ENCODE measurements at places on chromosomes 12 and 14. TPM values are rescaled to one million over a fixed set of nuclear protein-coding genes. Genes with fewer than 3 reads are reported as not detected.

DNA sequence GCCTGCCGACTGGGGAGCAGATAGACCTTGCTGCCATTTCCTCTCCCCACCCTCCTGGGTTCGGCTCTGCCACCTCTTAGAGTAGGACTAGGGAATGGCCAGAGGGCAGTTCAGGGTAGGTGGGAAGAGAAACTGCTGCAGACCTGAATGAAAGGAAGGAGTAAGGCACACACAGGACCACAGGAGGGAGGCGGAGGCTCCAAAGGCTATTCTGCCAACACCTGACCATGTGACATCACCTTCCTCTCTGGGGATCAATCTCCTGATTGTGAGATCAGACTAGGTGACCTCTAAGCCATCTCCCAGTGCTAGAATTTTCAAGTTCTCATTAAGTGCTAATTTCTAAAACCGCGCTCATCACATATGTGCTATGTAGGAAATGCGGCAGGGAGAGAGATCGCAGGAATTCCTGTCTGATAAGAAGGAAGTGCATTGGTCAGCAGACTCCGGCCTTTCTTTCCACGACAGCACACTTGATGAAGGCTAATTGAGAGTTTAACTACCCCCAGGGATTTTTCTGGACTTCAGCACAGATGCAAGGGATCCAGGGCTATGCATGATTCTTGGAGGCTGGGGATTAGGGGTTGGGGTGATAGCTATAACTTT, 11.5 kb upstream of the TSPAN11 start:
- DNase-seq, result no peak
- H3K36me3 ChIP-seq, result no peaks in the 10 kb centered on the region
- H3K4me3 ChIP-seq, result no peak overlapping the region
- no peaks in the 10 kb centered on the region for H3K27me3 ChIP-seq
- no peaks in the 10 kb centered on the region for H3K4me1 ChIP-seq

GRCh38 chr14:91317381-91318308, 73.1 kb upstream of the GPR68 start:
- H3K4me1 ChIP-seq, result peaks cover 5% of the 10 kb centered on the region
- peak overlapping the region; percentile 18 for H3K27ac ChIP-seq
- peaks cover 77% of the 10 kb centered on the region for H3K36me3 ChIP-seq
- peaks cover 10% of the 10 kb centered on the region for H3K27me3 ChIP-seq
- no peak for DNase-seq
- H3K4me3 ChIP-seq, result peak overlapping the region; percentile 66

- no peaks in the 10 kb centered on the region for H3K4me1 ChIP-seq
- H3K36me3 ChIP-seq, result no peaks in the 10 kb centered on the region
- no peaks in the 10 kb centered on the region for H3K27me3 ChIP-seq
- DNase-seq, result no peak
- H3K27ac ChIP-seq, result no peak overlapping the region
Measured at GRCh38 chr12:3771853-3772252, 18.9 kb upstream of the CRACR2A start.

- peak overlapping the region; percentile 23 for H3K4me3 ChIP-seq
- H3K36me3 ChIP-seq, result peaks cover 57% of the 10 kb centered on the region
- peaks cover 5% of the 10 kb centered on the region for H3K27me3 ChIP-seq
Measured at GRCh38 chr12:109448707-109449390, 28.3 kb downstream of the KCTD10 start.

DNA sequence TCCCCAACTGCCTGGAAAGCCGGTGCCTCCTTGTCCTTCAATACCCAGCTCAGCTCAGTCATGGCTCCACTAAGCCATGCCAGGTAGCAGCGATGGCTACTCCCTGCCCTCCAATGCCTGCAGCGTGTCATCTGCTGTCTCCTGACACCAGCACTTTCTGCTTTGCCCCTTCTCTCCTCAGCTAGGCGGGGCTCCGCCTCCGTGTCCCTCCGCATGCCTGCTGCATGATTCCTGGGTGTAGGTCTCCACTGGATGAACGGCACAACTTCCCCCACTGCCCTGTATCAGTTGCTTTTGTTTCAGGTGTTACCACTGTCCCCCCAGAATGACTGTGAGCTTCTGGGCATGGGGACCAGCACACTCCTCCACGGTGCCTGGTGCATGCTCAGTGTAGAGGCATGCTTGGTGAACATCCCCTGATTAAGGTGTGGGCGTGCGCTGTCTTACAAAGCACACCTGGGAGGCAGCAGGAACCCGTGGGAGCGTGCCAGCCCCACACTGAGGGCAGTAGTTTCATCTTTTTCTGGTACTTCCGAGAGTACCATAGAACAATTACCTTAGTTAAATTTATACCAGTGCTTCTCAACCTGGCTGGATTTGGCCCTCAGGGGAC, 179.4 kb upstream of the PRMT8 start:
- H3K4me1 ChIP-seq, result peaks cover 8% of the 10 kb centered on the region
- peaks cover 3% of the 10 kb centered on the region for H3K27me3 ChIP-seq
- no peak overlapping the region for H3K4me3 ChIP-seq
- no peak for DNase-seq
- H3K36me3 ChIP-seq, result no peaks in the 10 kb centered on the region

DNA sequence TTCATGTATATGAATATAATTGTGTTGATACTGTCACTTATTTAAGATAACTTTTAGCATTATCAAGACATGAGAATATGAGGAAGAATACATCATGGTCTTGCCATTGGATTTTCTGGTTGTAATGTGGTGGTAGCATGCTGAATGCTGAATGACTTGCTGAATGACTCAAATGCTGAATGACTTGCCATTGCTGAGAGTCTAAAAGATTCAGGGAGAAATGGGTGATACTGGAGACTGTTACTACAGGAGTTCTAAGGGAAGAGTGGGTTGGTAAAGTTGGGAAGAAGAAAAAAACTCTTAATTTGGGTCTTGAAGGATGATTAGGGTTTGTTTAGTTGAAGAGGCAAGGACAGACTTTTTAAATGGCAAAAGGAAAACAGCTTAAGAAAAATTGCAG, 72.1 kb upstream of the MANSC4 start:
- H3K27me3 ChIP-seq, result no peaks in the 10 kb centered on the region
- no peak overlapping the region for H3K27ac ChIP-seq
- no peak for DNase-seq
- H3K4me3 ChIP-seq, result no peak overlapping the region
- no peaks in the 10 kb centered on the region for H3K36me3 ChIP-seq
- H3K4me1 ChIP-seq, result no peaks in the 10 kb centered on the region

DNA sequence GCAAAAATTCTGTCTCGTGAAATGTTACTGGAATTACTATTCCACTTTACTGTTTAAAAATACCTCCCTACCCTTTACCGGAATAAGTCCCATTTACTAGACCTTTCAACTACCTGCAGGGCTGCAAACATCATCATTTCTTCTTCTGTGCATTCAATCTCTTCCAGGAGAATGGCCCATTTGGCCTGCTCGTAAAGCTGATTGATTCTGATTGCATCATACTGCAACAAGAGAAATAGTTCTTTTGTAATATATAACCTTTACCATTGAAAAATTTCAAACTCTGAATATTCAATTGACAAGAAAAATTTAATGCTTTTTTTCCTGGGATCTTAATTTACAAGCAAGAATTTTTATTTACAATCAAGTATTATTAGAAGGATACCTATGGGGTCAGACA, 72.4 kb downstream of the FERMT2 start:
- H3K36me3 ChIP-seq, result peaks cover 22% of the 10 kb centered on the region
- peaks cover 3% of the 10 kb centered on the region for H3K27me3 ChIP-seq
- H3K4me3 ChIP-seq, result peak overlapping the region; percentile 26
- no peaks in the 10 kb centered on the region for H3K4me1 ChIP-seq
- no peak for DNase-seq

GRCh38 chr12:91072931-91073330, 15.1 kb upstream of the KERA start:
- H3K36me3 ChIP-seq, result no peaks in the 10 kb centered on the region
- peaks cover 1% of the 10 kb centered on the region for H3K27me3 ChIP-seq
- no peak overlapping the region for H3K4me3 ChIP-seq
- peaks cover 6% of the 10 kb centered on the region for H3K4me1 ChIP-seq
- H3K27ac ChIP-seq, result no peak overlapping the region

GRCh38 chr12:54294953-54295566, 5.8 kb downstream of the NFE2 start:
- no peaks in the 10 kb centered on the region for H3K36me3 ChIP-seq
- peak overlapping the region; percentile 24 for H3K27ac ChIP-seq
- H3K27me3 ChIP-seq, result peaks cover 13% of the 10 kb centered on the region

Gene ART4
- total RNA-seq, result 3.5 TPM

Gene ADCY4
- total RNA-seq, result 74.6 TPM

Gene TAS2R19
- total RNA-seq, result 3.4 TPM

Gene SLC2A14
- total RNA-seq, result 0.64 TPM

Gene GZMH
- not detected for total RNA-seq

Gene MYO1A
- total RNA-seq, result 0.36 TPM

Data from endothelial cell (in vitro differentiated cells).